ENCODE measurements at places on chromosomes 5 and 9.

GRCh38 chr5:102077920-102078319 is 218.2 kb downstream of the SLCO4C1 start:
- no peak for DNase-seq

GRCh38 chr5:165143741-165144140 is 1638.3 kb downstream of the MAT2B start:
- no peak for DNase-seq

DNA sequence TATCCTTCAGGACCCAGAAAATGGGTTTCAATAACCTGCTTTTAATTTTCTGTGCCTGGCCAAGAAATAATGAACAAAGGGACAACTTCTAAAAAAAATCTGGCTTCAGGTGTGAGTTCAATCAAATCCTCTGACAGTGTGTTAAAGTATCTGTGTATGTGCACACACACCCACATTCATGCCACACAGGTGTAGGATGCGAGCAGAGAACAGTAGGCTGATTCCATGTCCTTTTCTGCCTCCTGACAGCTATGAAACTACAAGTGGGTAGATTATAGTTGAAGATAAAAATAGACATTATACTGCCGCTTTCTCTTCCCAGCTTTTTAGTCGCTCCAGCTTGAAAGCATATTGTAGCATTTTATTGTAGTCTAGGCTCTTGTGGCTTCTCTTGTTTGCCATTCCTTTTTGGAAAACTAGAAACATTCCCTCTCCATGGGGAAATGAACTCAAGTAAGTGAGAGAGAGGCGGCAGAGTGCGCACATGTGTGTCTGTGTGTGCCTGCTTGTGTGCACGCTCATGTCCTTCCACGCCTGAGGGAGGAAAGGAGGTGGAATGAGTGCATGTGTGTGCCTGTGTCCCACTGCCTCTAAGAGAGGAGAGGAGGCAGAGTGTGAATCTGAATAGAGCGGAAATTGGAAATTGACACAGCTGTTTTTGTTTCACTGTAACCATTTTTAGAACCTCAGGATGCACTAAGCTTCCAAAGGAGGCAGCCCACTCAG is 273.0 kb downstream of the ELAVL2 start:
- DNase-seq: no peak

GRCh38 chr9:121210536-121210935 is 8.9 kb upstream of the RAB14 start:
- no peak for DNase-seq

DNA sequence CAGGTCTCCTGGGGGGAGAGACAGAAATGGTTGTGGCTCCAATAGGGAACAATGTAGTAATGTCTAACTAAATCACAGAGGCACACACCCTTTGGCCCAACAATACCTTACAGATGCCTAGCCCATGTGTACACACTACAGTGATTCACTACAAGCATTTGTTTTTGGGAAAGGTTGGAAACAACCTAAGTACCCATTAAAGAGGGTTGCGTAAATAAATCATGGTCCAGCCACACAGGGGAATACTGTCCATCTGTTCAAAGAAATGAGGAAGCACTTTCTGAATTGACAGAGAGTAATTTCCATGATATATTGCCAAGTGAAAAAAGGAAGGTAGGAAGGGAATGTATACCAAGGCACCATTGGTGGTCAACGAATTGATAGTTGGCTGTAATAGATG is 22.0 kb upstream of the GTF3C5 start:
- DNase-seq: no peak

GRCh38 chr5:142981886-142982820 is 212.0 kb downstream of the ARHGAP26 start:
- no peak for DNase-seq

- DNase-seq: no peak
Observed at GRCh38 chr5:76971511-76971910, 18.7 kb downstream of the CRHBP start.

GRCh38 chr5:179817890-179818745 is 2.6 kb upstream of the SQSTM1 start:
- DNase-seq: no peak

GRCh38 chr9:93288341-93288740 is 104.4 kb downstream of the WNK2 start:
- DNase-seq: no peak

GRCh38 chr9:92254381-92255337 is 38.8 kb downstream of the IARS1 start:
- no peak for DNase-seq

GRCh38 chr5:148808864-148809642 is 17.4 kb upstream of the ADRB2 start:
- DNase-seq: no peak

GRCh38 chr5:110096419-110096818 is 406.7 kb downstream of the MAN2A1 start:
- no peak for DNase-seq

GRCh38 chr5:2217219-2217618 is 334.5 kb upstream of the IRX4 start:
- DNase-seq: no peak

- no peak for DNase-seq
Observed at GRCh38 chr5:109788596-109788995, 98.9 kb downstream of the MAN2A1 start.

DNA sequence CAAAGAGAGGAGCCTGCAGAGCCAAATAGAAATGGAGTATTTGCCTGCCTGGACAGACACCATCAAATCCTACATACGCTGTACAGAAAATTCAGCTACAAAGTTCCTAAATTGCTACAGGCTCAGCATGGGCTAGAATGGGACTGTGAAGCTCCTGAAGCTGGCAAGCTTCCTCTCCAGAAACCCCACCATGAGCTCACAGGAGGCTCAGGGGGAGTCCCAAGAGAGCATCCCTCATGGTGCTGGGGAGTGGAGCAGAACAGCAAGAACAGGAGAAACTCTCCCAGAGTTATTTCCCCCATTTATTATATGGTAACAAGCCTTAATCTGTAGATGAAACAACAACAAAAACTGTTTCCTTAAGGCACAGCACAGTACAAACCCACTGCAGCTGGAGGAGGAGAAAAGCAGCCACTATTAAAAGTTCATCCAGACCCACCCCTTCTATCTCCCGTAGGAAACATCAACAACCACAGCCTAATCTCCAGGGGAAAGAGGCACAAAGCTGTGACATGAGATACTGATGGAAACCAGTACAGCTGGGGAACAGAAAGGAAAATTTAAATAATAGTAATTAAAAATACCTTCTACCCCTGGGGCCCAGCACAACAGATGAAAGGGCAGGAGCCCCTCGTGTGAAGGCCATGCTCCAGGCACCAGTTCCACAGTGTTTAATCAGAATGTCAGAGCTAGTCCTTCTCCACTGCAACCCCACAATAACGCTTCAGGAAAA is 548.5 kb downstream of the MTRR start:
- no peak for DNase-seq

DNA sequence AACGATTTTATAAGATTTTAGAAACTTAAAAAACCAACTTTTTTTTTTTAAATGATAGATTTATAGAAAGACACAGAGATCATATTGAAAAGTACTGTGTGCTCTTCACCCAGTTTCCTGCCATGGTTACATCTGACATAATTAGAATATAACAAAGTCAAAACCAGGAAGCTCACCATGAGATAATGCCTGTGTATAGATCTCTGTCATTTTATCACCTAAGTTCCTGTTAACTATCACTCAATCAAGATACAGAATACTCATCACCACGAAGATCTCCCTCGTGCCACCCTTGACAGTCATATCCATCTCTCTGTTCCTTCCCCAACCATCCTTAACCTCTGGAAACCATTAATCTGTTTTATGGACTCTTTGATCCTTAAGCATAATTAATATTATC is 39.1 kb downstream of the POC5 start:
- no peak for DNase-seq

DNA sequence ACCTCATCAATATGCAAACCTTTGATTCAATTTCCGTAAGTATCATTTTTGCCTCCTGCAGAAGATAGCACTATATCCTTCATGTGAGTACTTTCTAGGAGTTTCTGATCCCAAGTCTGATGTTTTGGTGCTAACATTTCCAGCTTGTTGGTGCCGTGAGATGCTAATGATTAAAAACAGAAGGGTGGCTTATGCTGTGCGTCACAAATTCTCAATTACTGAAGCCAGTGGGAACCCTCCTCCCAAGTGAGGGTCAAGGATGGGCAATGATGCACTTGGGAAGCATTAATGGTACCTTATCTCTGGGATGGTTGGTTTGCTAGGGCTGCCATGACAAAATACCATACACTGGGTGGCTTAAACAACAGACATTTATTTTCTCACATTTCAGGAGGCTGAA is 123.0 kb downstream of the FOXD1 start:
- DNase-seq: no peak

DNA sequence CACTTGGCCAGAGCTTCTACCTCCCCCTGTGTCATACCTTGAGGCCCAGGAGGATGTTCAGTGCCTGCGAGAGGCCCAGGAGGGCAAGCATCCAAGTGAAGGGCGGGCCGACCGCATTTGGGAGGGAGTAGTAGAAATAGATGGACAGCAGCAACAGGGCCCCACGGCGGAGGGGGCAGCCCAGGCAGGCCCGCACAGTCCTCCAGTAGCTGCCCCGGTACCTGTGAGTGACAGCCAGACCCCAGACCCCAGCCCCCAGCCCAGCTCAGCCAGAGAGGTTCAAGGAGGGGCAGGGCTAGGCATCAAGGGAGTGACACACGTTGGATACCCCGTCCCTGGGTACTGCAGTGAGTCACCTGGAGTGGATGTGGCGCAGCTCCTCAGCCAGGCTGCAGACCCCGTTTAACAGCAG is 1.4 kb downstream of the STING1 start:
- peak; percentile 45 for DNase-seq

DNA sequence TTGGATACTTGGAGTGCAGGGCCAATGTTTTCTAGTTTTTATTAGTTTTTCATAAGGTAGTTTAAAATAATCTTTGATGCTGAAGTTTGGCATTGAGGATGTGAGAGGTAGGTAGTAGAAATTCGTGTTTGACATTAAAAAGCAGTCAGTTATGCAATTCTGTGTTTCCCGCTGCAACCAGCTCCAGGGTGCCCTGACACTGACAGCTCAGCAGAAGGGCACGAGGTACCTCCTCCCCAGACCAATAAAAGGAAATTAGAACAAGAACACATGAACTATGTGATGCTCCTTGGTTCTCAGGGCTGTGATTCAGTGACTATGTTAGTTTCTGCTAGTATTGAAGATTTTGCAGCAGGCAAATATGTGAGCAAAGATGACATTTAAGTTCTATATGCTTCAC is 40.2 kb downstream of the NSUN2 start:
- no peak for DNase-seq

- no peak for DNase-seq
Observed at GRCh38 chr5:14672484-14673394, 8.2 kb downstream of the OTULIN start.

- no peak for DNase-seq
Observed at GRCh38 chr9:81132796-81133195, 556.6 kb downstream of the TLE1 start.

GRCh38 chr5:143374496-143375217 is 28.8 kb downstream of the NR3C1 start:
- no peak for DNase-seq

DNA sequence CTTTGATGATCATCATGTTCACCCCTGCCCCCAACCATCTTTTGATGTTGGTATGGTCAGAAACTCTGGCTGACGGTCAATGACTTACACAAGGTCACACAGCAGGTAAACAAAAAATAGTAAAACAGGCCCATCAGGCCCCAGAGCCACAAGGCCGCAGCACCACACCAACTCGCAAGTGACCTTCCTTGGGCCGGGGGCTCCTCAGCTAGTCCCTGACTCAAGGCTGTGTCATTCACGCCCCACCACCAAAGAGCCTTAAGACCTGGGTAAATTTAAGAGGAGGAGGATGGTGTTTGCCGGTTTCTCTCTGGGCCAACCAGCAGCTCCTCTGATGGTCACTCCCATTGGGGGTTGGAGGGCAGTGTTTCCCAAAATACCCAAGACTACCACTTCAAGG is 55.8 kb downstream of the PSMB7 start:
- DNase-seq: no peak

DNA sequence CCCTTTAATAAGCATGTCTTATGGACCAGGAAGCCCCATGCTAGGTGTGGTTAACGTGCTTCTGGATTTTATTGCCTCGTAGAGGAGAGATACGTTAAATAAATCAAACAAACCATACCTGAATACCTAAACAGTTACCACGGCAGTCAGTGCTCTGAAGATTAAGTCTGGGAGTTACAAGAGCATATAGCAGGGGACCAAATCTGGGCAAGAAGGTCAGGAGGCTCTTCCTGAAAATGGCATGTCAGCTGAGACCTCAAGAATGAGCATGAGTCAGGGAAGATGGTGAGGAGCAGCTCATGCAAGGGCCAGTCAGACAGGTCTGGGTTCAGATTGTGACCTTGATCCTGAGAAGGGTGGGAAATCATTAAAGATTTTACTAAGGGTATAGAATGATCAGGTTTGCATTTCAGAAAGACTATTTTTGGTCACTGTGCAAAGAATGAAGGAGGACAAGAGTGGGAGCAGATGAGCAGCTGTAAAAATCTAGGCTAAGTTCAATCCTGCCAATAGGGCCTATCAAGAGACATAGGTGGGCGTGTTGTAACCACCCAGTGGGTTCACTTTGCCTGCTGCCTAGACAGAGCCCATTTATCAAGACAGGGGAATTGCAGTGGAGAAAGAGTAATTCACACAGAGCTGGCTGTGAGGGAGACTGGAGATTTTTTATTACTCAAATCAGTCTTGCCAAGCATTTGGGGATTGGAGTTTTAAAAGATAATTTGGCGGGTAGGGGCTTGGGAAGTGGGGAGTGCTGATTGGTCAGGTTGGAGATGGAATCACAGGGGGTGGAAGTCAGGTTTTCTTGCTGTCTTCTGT is 4.8 kb upstream of the ZNF366 start:
- DNase-seq: no peak

GRCh38 chr9:115396071-115396529 is 278.1 kb upstream of the TNC start:
- no peak for DNase-seq

DNA sequence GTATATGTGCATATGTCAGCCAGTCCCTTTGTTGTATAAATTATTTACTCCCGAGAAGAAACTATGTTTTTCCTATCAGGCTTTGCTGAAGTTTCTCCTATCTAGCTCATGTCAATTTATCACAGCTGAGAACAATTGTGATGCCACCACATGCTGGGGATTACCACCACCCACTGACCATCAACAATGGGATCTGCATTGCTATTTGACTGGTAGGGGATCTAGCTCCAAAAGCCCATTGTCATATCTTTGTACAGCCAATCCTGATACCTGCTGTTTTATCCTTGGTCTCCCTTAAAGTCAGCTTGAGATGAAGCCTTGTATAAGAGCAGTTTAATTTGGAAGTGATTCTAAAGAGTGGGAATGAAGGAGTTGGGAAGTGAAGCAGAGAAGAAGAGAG is 53.9 kb upstream of the KCNN2 start:
- DNase-seq: no peak

All from activated CD4-positive, alpha-beta T cell treated with anti-CD3 and anti-CD28 coated beads, Interleukin-2, amount 50 U/mL, for 4 hours (primary cell).